ENCODE measurements at places on chromosomes 7 and 10.
A peak's percentile ranks its signal among the peaks of the same experiment; 100 is the strongest.

DNA sequence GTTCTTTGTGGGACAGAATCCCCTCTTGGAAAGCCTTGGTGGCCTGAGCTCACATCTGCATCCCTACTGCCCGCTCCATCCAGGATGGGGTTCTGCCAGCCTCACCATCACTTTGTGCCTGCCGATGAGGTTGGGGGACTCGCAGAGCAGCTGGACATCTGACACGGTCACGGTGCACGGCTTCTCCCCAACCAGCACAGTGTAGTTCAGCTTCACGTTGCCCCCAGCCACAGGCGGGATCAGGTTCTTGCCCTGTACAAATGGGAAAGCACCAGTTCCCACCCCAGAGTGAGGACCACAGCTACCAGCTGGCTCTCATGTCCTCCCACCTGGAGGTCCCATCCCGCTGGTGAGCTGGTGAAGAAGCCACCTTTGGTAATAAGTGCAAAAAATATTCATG is 395.8 kb downstream of the PLXNA4 start:
- DNase-seq: no peak

- DNase-seq: no peak
These were observed 62.5 kb downstream of the SGMS1 start for GRCh38 chr10:50561266-50561665.

- DNase-seq: no peak
These were observed 56.0 kb downstream of the SUFU start for GRCh38 chr10:102559764-102560163.

- DNase-seq: no peak
These were observed 110.2 kb downstream of the MTPAP start for GRCh38 chr10:30238836-30239235.

DNA sequence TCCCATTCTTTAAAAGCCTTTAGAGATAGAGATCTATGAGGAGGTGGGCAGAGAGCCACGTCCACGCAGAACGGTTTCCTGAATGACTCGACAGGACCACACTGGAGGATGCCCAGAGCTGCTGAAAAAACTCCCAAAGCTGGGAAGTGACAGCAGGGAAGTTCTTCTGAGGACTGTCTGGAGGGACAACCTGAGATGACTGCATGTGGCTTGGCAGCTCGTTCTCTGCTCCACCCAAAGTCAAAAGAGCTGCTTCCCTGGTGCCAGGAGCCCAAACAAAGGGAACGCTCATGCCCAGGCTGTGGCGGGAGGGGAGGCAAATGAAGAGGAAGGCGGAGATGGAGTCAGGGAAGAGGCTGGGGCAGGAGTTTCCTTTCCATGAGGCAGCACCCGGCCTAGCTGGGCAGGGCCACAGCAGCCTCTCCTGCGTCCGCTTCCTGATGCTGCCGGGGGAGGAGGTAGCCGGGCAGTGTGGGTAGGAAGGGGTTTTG is 95.4 kb downstream of the CCDC3 start:
- no peak for DNase-seq

DNA sequence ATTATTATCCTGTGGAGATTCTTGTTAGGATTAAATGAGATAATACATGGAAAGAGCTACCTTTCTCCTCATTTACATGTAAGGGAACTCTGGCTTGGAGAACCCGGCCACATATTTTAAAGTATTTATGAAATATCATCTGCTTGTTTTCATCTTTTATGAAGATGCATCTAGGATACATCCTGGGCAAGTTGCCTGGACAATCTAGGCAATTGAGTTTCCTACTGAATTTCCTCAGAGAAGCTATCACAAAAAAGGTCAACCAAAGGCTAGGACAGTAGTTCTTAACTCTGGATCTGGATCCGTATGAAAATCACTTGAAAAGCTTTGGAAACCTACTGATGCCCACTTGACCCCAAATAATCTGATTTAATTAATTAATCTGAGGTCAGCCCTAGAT is 140.7 kb downstream of the MTPAP start:
- DNase-seq: no peak

DNA sequence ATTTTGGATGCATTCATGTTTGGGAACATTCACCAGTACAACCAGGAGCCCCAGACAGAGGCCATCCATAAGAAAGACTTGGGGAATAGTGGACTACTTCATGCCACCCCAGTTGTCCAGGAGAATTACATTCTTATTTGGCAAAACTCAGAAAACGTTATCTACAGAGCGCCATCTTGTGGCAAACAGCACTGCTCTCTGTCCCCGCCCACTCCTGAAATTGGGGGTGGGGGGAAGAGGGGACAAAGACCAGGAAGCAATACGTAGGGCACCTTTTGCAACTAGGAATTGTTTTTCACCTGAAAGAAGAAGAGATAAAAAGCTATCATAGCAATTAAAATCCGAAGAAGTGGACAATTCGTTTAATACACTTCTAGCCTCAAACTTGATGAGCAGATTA is 134.6 kb upstream of the MGMT start:
- DNase-seq: peak; percentile 17

GRCh38 chr7:41465571-41465970 is 237.3 kb downstream of the INHBA start:
- DNase-seq: no peak
